ENCODE measurements at places on chromosomes 2 and 18.
A peak's percentile ranks its signal among the peaks of the same experiment; 100 is the strongest.

- DNase-seq: no peak
These were observed 74.9 kb downstream of the GPD2 start for GRCh38 chr2:156511122-156511521.

- no peak for DNase-seq
These were observed 20.9 kb upstream of the GPR45 start for GRCh38 chr2:105220604-105221003.

GRCh38 chr2:233988581-233988980 is 61.9 kb upstream of the SPP2 start:
- no peak for DNase-seq

- peak; percentile 66 for DNase-seq
These were observed 60.8 kb downstream of the MBP start for GRCh38 chr18:77071711-77072292.

GRCh38 chr2:75570948-75571729 is 10.4 kb upstream of the EVA1A start:
- no peak for DNase-seq

DNA sequence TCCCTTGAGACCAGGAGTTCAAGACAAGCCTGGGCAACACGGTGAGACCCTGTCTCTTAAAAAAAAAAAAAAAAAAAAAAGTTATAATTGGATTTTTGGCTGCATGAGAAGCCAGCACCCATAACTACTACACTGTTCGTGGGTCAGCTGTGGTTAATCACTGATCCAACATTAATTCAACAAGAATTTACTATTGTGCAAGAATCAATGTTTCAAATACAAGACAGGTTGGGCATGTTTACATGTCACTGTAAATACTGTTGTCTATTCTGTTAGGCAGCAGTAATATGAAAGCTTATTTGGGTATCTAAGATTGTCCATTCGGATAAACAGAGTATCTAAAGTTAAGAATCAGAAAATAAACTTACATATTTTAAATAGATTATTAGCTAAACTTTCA is 62.3 kb downstream of the ESCO1 start:
- no peak for DNase-seq

GRCh38 chr2:7057865-7058400 is 140.7 kb downstream of the RNF144A start:
- DNase-seq: peak; percentile 23

All from CD4-positive, alpha-beta T cell treated with Interleukin-6 at 100 ng/mL for 8 hours (primary cell).